ENCODE measurements at places on chromosomes 3 and 15.

DNA sequence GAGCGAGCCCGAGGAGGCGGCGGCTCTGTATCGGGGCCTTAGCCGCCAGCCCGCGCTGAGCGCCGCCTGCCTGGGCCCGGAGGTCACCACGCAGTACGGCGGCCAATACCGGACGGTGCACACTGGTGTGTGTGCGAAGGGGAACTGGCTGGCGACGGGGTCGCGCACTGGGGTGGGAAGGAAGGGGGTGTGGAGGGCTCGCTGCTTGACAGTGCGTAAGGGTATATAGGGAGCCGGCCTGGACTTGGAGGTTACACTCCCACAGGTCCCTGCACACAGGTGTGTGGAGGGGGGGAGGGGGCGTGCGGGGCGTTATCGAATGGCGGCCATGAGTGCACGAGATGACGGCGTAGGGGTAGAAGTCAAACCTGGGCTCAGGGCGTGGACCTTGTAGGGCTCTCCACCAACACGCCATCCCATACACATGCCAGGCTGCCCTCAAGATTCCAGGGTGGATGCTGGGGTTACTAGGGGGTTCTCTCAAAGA is 389 bp downstream of the APEH start:
- no peak for DNase-seq

GRCh38 chr3:42263354-42264346 is 2.3 kb downstream of the CCK start:
- DNase-seq, result no peak

DNA sequence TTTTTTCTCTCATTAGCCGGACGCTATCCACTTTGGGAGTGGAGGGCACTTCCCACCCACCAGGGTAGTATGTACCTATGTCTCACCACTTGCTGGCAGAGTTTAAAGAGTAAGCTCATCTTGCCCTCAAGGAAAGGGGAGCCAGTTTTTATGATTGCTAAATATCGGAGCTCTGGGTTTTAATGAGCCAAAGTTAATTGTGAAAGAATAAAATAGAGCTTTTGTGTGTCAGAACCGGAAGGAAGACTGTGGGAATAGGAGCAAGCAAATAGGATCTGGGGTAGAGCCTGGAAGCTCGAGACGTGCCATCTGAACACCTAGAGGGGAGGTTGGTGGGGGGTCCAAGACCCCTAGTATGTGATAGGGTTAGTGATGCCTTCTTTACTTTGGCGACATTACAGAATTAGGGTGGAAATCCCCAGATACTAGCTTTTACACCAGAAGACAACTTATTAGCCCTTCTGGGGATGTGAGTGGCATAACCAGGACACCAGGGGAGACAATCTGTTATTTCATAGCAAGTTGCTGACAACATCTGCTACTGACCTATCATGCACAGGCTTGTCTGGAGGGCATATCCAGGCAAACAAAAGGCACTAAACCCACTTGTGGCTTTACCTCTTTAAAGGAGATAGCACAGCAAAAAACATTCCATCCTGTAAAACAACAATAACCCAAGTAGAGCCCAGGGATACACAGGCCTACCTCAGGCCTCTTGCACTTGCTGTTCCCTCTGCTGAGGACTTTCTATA is 333.8 kb downstream of the ZNF621 start:
- DNase-seq, result no peak

DNA sequence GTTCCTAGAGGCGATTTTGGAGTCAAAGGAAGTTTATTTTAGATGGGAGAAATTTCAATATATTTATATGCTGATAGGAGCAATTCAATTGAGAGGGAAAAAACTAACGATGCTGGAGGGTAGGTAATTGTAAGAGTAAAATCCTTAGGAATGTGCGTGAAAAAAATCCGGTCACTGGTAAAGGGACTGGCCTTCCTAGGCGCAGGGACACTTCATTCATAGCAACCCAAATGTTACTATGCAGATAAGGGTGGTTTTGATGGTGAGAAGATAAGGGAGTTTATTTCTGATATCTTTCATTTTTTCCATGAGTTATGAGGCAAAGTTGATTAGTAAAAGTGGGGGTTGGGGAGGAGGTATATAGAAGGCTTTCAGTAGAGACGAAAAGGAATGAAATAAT is 1.1 kb upstream of the PIAS1 start:
- DNase-seq, result no peak

DNA sequence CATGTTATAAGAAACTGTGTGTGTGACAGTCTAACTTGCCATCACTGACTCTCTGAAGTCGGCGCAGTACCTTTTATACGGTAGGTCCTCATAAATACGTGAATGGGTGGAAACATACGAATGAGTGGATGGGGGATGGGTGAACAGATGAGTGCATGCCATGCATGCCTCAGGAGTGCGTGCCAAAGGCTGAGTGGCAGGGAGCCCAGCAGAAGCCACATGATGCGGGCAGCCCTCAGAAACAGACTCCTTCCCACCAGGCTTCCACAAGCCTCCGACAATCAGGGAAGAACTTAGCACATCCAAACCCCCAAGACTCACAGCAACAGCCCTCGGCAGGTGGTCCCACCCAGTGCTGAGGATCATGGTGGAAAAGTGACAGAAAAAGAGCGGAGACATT is 16.7 kb downstream of the HCN4 start:
- no peak for DNase-seq

- DNase-seq, result no peak
These were observed 42.4 kb downstream of the TNIK start for GRCh38 chr3:171417813-171418212.

GRCh38 chr3:14278265-14278798 is 99.7 kb downstream of the LSM3 start:
- no peak for DNase-seq
